ELR (cell line): ENCODE measurements at places on chromosomes 3 and 15.

DNA sequence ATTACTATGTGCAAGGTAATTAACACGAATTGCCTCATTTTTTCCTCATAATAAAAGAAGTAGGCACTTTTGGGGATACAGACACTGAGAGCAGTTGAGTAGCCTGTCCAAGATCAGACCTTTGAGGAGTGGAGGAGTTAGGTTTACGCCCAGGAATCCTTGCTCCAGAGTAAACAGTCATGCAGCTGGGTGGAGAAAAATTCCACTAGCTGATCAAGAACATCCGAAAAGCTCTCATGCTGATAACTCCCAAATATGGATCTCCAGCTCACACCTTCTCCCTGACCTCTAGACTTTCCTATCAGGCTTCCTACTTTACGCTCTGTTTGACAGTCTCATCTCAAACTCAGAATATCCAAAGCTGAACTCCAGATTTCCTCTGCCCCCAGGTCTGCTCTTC is 53.3 kb downstream of the ST6GAL1 start:
- DNase-seq = no peak

- DNase-seq = no peak
These were observed 6.6 kb downstream of the SOX2 start for GRCh38 chr3:181718369-181718768.

DNA sequence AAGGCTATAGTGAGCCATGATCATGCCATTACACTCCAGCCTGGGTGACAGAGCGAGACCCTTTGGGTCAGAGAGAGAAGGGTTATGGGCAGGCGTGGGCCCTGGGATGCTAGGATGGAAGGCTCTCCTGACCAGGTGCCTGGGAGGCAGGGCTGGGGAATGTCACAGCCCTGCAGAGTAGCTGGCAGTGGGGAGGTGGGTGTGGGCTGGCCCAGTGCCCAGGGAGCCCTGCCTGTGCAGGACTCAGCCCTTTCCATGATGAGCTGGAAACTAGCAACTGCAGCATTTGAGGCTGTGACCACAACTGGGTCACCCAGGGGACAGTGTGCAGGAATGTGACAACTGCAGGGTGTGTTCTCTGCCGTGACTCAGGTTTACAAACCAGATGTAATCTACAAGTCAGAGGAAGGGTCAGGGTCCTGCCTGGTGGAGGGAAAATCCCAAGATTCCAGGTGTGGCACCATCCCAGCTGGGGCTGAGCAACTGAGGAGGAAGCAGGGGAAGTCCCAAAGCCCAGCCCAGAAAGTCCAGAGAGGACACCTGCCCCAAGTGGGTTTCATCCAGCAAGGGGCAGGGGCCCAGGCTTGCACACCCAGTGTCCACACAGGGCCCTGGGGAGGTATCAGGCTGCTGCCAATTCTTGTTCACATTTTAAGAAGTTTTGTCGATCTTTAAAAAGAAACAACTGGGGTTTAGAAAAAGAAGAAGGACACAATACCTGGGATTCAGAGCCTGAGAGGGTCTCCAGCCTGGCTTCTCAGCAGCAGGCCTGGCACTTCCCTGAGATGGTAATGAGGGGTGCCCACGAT is 45.5 kb downstream of the SLC28A1 start:
- peak; percentile 77 for DNase-seq

DNA sequence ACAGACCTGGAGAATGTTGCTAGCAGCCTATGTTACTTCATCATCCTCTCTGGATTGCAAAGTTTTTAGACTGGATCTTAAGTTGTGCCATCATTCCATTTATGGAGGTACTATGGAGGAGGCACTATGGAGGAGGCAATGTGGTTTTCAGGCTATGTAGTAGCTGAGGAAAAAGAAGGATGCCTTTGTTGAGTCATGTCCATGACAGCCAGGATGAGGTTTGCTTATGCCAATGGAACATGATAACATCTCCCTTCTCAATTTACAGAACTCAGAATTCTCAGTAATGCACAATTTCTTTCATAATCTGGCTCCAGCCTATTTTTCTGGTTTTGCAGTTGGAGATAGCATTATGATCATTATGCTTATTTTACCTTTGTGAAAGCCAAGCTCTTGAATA is 65.9 kb upstream of the TMEM108 start:
- DNase-seq = peak; percentile 13

- no peak for DNase-seq
These were observed at the start of gene MYRIP for GRCh38 chr3:39809181-39809994. Gene MYRIP, plus strand, starts transcription at chr3:39809609. Its CDS starts 91,208 bp downstream, at chr3:39900817.

- no peak for DNase-seq
These were observed 1.4 kb upstream of the PRSS50 start for GRCh38 chr3:46719044-46719565.

GRCh38 chr3:124582621-124583395 is 147.4 kb upstream of the UMPS start:
- no peak for DNase-seq

DNA sequence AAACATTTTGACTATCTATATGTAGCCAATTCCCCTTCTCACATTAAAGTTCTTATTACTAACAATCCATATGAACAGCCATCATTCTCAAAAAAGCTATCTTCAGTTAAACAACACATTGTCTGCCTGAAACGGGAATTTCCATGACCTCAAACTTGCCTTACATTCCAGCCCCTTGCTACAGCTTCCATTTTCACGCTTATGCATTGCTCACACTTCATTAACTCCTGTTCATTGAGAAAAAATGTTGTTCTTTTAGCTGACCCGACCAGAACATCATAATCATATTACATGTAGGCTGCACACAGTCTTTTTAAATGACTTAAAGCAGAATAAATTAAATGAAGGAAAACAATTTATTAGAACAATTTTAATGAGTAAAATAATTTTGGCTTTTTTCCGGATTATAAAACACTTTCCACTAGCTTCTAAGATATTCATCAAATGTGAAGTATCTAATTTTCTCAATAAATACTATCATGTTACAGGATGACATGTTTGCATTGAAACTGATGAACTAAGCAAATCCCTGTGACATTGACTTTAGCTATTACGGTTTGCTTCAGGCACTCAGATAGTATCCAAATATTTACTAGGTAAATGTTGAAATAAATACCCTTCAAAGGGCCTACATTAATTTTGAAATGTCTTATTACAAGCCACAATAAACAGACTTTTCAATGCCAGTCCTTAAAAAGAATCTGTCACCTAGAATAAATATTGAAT is 49.9 kb downstream of the P3H2 start:
- no peak for DNase-seq

GRCh38 chr3:194675081-194675640 is 3.2 kb upstream of the LSG1 start:
- DNase-seq = no peak

DNA sequence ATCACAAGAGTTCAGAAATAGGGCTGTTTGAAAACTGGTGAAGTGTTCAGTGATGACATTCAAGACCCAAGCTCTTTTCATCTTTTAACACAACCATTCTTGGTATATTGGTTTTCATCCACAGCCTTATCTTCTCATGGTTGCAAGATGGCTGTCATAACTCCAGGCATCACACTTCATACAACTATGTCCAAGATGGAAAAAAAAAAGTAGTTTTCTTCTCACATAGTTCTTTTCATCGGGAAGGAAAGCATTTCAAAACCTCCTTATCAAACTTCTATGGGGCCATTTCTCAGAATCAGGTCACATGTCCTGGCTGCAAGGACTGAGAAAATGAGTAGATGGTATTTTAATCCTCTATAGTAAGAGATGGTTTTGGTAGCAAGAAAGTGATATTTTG is 21.1 kb upstream of the MFSD1 start:
- no peak for DNase-seq

DNA sequence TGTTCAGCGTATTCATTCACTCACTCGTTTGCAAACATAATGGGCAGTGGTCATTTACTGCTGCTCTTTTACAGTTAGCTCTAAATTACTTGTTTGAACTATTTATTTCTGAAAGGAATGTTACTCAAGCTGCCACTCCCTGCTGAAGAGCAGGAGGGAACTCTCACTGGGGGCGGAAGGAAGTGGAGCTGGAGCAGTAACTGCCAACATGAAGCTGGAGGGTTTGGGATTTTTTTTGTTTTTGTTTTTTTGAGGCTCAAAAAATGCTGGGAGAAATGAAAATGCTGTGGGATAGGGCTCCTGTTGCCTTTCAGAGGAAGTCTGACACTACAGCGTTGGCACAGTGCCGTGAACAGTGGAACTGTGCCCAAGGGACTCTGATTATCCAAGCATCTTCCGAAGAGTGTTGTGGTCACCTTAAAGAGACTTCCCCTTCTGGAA is 44.1 kb downstream of the SENP2 start:
- DNase-seq = peak; percentile 29

DNA sequence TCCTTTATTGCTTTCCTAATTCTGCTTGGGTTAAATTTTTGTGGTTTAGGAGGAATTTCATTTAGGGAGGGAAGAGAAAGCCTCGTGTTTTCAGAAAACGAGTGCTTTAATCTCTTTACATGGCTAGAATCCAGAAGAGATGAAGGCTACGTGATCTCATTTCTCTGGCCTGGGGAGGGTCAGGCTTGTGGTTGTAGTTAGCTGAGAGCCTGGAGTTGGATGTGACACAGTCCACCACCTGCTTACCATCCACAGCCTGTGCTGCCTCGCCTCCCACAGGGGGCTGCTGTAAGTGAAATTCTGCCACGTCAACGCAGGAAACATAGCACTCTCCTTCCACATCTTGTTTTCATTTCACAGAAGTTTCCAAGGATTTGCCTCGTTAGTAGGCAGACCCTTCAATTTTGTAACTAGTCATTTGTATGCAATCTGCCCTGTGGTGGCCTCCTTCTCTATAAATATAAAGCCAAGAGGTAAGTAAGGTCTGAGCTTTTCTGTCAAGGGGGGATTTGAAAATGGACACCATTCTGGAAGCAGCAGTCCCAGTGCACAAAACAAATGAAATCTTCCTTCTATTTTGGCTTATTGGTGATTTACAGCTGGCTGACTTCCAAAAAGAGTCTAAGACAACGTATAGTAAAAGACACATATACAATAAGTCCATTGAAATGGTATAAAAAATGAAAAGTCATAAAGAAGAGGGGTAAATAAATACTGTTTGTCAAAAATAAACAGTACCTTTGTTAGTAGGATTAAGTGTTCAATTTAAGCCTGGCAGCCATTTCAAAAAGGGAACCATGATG is 3.4 kb downstream of the GXYLT2 start:
- DNase-seq = peak; percentile 86

GRCh38 chr3:188959013-188959412 is 212.8 kb upstream of the TPRG1 start:
- DNase-seq = no peak

GRCh38 chr3:20100151-20100550 is 59.9 kb downstream of the KAT2B start:
- DNase-seq = no peak

DNA sequence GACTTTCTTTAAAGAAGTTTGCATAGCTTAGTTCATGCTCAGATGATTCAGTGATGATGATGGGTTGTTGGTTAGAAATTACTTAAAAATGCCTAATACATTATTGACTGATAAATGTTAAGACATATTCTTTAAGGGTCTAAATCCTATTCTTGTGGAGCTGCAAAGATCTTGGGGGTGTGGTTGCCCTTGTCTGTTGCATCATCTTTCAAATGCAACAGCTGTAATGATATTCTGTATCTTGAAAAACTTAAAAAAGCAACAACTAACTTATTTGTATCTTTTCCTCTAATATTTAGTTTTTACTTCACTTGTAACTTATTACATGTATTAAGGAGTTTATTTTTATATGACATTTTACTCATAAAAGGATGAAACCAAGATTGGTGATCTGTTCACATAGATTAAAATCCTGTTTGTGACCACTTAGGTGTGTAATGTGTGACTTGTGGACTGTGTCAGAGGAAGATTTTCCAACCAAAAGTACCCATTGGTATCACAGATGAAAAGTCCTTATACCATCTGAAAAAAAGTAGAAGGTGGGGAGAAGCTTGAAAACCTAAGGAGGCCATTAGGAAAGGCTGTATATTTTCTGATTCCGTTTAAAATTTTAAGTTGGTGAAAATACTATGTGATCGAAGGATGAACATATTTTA is 142.8 kb downstream of the IGF1R start:
- DNase-seq = no peak

GRCh38 chr3:171375666-171376595 is 84.3 kb downstream of the TNIK start:
- DNase-seq = no peak

DNA sequence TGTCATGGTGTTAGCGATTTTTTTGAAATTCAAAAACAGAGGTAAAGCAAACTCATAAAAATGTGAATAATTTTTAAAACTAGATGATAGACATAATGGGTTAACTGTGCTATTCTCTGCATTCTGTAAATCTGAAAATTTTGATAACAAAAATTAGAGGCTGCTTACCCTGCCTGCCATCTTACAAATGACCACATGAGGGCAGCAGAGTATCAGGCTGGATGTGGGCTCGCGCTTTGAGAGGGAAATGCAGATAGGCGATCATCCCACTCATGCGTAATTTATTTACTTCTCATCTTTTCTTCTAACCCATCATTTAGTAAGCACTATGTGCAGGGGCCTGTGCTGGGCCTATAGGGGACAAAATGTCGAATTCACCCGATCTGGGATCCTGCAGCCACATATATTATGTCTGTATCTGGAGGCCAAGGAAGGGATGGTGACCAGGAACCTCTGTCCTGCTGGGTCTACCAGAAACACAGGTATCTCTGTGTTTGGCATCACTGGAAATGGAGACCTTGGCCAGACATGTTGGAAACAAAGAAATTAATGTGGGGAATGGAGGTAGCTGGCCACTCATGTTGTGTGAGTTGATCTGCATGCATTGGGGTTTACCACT is 7.8 kb upstream of the RAD18 start:
- peak; percentile 62 for DNase-seq

GRCh38 chr15:45180648-45181436 is 6.9 kb downstream of the SHF start:
- no peak for DNase-seq

GRCh38 chr3:79018671-79019136 is 749.1 kb downstream of the ROBO1 start:
- DNase-seq = peak; percentile 72

DNA sequence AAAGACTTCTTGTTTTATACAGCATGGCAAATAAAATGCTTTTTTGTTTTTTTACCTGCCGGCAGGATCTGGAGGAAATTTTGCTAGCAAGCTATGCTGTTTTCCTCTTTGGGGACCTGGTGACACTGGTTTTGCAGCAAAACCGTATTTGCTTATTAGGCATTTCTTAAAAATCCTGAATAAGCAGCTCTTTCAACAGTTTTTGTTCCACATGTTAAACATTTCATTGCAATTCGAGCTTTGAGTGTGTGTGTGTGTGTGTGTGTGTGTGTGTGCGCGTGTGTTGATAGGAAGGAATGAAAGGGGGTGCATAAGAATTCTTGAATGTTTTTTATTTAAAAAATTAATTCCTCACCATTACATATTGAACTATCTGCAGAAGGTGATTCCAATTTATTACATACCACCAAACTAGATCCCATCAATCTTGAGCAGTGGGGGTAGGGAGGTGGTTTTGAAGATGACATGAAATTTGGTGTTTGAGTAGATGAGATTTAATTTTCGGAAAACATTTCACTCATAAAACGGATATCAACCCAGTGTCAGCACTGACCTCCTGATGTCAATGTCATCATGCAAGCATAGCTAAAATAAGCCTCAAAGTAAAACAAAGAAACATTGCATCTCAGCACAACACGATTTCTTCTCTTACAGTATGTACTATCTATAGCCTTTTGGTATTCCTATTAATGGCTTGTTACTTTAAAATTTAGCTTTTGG is 17.3 kb downstream of the ZBTB38 start:
- DNase-seq = no peak

GRCh38 chr3:8488877-8489276 is 12.7 kb upstream of the LMCD1 start:
- no peak for DNase-seq
